ENCODE measurements at places on chromosomes 3 and 15.

GRCh38 chr15:81357180-81357686 is 16.8 kb downstream of the TMC3 start:
- no peak for DNase-seq

DNA sequence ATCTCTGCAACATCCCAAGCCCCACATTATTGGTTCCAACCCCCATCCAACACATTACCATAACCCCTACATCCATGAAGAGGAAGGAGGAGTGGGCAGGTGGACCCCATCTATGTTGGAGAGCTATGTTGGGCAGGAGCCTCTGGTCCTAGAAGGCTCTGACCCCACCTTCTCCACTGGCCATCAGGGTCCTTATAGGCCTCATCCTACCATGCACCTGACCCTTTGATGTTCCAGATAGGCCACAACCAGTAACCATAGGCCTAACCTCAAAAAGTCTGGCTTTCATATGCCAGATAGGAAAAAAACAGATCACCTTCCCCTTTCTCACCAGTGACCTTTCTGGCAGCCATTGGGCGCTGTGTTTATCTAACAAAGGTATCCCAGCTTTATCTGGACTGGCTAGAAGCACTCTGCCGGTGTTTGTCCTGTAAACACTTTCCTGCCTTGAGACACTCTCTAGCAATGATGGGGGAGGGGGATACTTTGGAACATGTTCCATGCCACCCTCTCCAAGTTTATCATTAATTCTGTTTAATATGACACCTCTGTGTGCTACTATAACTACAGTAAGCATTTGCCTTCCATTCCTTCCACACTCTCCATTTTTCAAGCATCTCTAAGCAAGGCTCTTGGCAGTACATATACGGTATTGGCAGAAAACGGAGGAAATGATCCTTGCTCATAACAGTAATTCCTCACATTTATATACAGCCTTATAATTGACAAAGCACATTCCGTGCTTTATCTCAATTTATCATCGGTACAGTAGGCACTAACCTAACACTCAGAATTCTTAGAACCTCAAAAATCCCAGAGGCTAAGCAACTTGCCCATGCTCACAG is 377.1 kb downstream of the VPS13C start:
- no peak for DNase-seq

DNA sequence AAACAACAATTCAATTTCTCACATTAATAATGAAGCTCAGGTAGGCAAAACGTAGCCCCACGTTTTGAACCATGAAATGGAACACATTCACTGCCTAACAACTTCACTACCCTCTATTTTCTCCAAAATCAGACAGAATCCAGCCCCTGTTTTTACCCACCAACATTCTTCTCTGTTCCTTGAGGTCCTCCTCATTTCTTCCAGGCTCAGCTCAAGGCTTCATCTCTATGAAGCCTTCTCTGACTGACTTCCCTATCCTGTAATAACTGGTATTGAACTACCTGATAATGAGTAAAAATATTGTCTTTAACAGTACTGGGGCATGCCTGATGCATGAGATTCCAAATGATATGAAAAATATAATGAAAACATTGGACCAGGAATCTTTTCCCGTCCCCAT is 2.2 kb downstream of the TFRC start:
- no peak for DNase-seq

GRCh38 chr3:11619946-11620652 is 23.6 kb downstream of the VGLL4 start:
- no peak for DNase-seq

DNA sequence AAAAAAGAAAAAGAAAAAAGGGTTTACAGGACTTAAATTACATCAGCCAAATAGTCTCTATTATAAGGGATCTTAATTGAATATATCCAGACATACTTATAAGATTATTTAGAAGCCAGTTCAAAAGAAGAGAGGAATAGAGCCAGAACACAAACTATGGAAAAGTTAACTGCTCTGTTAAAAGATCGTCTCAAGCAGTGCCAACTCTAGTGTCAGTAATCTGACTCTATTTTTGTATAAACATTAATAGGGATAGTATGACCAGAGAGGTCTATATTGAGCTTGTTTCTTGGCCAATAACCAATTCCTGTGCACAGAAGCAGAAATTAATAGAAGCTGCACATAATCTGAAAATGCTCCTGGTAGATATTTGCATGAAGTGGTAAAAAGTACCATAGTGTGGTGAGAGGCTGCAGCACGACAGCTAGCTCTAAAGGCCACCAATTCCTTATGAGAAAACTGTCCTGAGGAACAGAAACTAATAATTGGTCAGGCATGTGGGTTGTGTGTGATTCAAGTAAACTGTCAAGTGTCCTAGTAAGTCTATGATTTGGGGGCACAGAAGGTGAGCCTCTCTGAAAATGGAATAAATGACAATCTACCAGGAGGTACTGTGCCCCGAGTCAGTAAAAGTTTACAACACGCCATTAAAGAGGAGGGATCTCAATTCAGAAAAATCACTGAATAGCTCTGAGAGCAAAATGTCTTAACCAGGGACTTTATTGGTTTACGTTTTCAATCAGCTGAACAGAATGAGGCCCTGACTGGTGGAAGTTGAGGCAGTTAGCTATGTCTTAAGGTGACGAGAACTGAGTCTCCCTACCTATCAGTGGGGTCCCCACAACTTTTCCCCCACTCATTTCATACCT is 51.5 kb upstream of the NANOGP8 start:
- DNase-seq: no peak

- no peak for DNase-seq
Observed at GRCh38 chr15:39354189-39354588, 226.7 kb upstream of the THBS1 start.
